ENCODE measurements at places on chromosomes 7 and 10.

DNA sequence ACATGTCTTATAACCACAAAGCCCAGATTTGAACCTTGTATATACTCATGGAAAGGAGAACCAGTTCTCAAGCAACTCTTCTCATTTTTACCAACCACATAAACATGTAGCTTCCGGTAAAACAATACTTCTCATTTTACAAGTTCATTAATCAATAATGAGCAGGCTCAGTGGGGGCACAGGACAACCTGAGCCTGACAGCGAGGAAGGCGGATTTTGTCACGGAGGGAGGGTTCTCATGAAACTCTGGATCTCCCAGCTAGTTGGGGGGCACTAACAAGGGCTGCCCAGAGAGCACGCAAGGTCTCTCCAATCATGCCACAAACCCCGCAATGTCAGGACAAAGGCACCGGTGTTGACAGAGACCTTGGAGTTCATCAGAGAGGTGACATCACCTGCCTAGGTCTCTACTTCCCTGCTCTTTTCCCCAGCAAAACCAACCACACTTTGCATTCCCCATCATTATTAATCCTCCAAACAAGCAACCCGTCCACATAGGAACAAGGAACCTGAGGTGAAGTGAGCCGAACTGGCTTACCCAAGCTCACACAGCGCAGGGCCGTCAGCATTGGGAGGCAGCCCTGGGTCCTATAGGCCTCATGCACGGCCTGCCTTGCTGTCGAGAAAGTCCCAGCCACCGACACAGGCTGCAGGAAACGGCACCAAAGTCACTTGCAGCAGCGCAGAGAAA lies 192.1 kb upstream of the KLF14 start:
- DNase-seq = no peak

DNA sequence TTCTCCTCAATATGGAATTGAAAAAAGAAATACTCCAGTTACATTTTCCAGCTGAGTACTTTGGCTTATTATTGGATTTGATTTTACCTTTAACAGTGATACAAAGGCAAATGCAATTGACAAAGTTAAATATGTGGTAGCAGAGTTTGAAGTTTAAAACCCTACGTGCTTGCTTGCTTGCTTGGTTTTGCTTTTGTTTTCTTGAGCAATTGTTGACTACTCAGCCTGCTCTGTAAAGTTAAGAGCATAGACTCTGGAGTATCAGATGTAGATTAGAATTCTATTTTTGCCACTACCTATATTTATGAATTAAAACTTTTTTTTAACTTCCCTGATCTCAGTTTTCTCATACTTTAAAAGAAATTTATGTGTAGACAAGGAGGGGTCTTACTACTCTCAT lies 51.4 kb downstream of the PCDH15 start:
- DNase-seq = no peak

DNA sequence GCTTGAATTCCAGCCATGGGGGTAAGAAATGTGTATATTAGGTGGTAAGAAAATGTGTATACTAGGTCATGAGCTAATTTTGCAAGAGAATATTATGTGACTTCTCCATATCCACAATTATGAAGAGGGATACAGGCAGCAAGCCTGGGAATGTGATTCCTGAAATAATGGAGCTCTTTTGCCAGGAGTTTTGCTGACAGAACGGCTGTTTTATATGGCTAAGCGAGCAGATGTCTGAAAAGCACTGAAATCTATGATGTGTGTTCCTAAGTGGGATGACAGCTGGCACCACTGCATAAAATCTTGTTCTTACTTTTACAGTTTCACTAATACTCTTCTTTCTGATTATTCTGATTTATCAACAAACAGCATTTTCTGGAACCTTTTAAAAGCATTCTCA lies 386.0 kb upstream of the HPS1 start:
- DNase-seq = no peak

GRCh38 chr7:37448011-37448635 lies 541 bp downstream of the ELMO1 start:
- no peak for DNase-seq

DNA sequence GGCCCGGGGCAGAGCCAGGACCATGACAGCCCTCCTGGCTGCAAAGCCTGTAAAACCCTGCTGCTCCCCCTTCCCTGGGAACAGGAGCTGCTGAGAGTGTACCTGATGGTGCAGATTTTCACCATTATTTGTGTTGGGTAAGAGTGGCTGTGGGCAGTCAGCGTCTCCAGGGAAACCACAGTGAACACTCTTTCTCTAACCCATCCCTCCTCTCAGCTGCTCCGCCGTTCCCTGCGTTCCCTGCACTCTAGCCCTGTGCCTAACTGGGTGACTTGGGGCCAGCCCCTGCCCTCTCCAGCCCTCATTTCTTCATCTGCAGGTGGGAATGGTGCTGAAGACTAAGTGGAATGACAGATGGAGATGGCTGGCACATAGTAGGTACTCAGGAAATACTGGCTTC lies 75.9 kb upstream of the PCBD1 start:
- DNase-seq = no peak

GRCh38 chr7:45410893-45411292 lies 163.3 kb upstream of the ADCY1 start:
- DNase-seq = no peak

- DNase-seq = no peak
These were observed 5.4 kb downstream of the SGPL1 start for GRCh38 chr10:70820976-70821750.

DNA sequence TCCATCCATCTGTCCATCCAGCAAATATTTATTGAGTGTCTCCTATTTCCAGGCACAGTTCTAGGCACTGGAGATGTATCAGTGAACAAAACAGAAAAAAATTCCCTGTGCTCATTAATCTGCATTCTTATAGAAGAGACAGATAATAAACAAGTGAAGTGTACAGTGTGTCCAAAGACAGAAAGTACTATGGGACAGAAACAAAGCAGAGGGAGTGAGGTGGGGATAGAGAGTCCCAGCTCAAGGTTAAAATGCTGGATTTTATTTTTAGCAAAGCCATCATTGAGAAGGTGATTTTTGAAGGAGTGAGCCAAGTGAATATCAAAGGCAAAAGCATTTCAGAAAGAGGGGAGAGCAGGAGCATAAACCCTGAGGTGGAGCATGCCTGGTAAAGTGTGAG lies 21.8 kb upstream of the EXOC6 start:
- DNase-seq = no peak

GRCh38 chr7:102814025-102814471 lies 65.2 kb downstream of the FAM185A start:
- DNase-seq = no peak

GRCh38 chr7:158279539-158280447 lies 307.8 kb downstream of the PTPRN2 start:
- DNase-seq = no peak

- no peak for DNase-seq
These were observed 75.8 kb downstream of the DNAJB6 start for GRCh38 chr7:157412491-157413180.

GRCh38 chr10:3879073-3879472 lies 94.1 kb upstream of the KLF6 start:
- no peak for DNase-seq

DNA sequence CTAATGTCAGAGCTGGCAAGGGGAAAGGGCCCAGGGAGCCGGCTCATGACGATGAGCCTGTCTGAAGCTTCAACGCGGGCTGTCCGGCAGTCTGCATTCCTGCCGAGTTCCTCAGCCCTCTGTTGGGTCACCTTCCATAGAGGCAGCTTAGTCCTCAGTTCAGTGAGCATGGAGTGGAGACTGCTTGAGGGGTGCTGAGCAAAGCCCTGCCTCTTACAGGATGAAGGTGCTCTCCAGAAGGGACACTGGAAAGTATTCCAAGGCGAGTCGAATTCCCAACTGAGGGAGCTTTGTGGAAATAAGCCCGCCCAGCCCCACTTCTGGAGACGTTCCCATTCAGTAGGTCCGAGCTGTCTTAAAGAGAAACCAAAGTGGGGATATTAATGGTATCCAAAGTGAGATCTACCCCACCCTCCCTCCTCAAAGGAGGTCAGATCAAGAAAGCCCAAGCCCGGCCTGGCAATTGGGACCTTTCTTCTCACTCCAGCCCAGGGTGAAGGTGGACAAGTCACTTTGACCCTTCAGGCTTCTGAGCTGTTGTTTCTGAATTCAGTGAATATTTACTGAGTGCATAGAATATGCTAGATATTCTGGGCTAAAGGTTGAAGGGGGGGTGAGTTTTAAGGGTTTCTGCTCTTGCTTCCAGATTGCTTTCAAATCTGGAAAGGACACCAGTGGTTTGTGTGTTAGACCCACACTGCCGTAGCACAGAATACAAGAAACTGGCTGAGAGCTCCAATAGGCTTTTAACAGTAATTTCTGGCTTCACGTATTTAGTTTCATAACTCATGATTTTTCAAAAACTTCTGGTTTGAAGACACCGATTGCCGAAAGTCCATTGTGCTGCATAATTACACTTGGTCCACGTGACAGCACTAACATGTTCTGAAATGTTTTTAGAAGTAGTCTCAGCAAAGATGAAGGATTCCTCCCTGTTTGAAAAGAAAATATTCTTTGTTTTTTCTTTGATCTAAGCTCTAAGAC lies 3.5 kb downstream of the EGFR start:
- no peak for DNase-seq

GRCh38 chr7:106111655-106112117 lies 426 bp downstream of the SYPL1 start:
- DNase-seq = peak; percentile 10

All from HTR-8/SVneo (cell line).